ENCODE measurements at places on chromosomes 12 and 14.

- no peak for DNase-seq
Observed at GRCh38 chr12:57154076-57154475, 6.7 kb upstream of the LRP1-AS start.

DNA sequence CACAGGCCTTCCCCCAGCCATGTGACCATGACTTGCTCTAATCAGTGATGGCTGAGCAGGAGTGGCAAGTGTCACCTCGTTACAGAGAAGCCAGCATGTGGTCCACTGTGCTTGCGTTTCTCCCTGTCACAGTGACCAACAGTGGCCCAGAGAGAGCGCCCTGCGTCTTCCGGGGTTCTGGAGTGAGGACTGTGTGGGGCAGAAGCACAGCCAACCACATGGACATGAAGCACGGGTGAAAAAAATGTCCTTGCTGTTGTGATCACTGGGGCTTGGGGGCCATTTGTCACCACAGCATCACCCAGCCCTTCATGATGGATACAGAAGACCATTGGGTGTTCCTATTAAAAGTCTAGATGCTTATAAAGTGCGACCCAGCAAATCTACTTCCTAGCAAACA lies 174.6 kb upstream of the C14orf180 start:
- DNase-seq = no peak

DNA sequence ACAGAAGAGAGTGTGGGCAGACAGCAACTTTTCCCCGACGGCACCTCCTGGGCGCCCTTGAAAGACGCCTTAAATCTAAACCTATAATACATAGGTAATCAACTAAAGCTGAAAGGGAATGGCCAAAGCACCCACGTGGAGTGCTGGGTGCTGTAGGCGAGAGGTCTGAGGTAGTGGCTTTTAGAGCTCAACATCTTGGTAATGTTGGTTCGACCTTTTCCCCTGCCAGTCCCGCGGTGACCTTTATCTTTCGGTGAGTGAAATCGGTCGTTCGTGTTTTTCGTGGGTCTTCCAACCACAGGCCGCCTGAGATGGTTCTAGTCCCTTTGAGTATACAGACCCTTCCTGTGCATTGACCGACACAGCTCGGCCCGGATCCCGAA lies 9.1 kb downstream of the OR6S1 start:
- DNase-seq = no peak

DNA sequence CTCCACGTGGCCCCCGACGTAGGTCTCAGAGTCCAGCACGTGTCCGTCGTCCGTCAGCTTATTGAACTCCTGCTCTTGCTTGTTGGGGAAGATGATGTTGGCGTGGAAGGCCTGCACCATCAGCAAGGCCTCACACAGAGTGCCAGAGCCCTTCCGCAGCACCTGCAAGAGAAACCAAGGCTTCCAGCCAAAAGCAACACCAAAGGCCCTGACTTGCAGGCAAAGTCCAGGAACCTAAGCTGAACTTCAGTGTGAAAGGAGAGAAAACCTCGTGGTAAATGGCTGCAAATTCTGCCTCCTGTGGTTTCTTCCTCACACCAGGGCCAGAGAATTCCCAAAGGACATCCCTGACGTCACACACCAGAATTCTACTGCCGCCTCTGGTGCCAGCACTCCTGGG lies 14.5 kb downstream of the POLE start:
- no peak for DNase-seq

DNA sequence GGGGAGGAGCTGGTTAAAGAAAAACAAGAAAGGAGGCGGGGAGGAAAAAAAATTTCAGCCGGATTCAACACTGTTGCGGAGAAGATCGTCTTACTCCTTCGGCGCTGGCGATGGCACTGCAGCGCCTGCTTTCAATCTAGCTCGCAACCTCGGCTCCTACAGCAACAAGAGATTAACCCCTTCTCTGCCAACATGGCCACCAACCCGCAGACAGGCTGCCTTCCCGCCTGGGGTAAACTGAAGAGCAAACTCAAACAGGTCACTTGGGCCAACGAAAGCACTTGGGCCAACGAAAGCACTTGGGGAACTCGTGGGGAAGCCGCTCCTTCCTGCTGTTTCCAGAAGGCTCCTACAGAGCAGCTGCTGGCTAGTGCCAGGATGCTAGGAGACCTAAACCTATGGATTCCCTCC lies 73.7 kb downstream of the CIT start:
- no peak for DNase-seq

DNA sequence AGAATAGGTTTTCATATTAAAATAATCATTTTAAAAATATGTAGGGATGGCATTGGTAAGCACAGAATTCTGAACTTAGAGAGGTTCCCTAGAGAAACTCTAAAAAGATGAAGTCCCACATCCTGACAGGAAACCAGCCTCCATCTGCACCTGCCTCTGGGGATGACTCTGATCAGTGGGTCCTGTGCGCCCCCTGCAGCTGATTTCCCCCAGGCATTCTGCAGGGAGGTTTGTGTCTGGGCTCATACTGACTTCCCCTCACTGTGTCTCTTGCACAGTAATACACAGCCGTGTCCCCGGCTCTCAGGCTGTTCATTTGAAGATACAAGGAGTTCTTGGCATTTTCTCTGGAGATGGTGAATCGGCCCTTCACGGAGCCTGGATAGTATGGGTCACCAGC lies 602.9 kb downstream of the TMEM121 start:
- DNase-seq = no peak

- DNase-seq = no peak
Observed at GRCh38 chr14:21428930-21429329, 27.0 kb downstream of the CHD8 start.

GRCh38 chr12:104494137-104494792 lies 37.5 kb downstream of the CHST11 start:
- DNase-seq = peak; percentile 49

DNA sequence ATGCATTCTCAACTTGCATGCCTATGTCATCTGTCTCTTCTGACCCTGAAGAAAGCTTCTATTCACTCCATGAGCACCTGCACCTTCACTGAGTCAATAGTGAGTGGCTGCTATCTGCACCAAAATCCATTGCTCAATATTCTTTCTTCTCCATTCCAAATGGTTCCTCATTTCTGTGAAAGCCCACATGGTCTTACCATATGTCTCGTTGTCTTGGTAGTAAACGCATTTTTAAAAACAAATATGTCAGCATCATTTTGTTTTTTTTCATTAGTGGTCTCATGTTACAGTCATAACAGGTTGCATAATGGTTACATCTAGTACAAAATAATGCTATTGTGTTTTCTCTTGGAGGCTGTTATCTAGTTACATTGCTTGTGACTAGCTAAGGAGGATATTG lies 106.9 kb upstream of the CPM start:
- no peak for DNase-seq

- DNase-seq = no peak
Observed at GRCh38 chr14:71532790-71533189, 399.4 kb upstream of the RGS6 start.

DNA sequence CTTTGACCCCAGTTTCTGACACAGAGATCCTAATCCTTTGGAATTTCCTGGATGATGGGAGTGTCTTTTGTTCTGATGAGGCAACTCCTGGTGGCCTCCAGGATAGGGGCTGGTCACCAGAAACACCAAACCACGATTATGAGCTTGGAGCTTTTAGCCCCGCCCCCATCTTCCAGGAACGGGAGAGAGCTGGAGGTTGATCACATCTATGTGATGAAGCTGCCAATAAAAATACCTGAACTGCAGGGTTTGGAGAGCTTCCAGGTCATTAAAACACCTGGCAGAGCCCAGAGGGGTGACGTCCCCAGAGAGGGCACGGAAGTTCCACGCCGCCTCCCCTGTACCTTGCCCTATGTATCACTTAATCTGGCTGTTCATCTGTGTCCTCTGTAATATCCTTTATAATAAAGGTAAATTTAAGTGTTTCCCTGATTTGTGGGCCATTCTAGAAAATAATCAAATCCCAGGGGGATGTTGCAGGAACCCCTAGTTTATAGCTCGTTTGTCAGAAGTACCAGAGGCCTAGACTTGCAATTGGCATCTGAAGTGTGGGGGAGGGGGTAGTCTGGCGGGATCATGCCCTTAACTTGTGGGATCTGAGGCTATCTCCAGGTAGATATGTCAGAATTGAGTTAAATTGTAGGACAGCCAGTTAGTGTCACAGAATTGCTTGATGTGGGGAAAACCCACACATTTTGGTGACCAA lies 21.2 kb downstream of the APPL2 start:
- no peak for DNase-seq

DNA sequence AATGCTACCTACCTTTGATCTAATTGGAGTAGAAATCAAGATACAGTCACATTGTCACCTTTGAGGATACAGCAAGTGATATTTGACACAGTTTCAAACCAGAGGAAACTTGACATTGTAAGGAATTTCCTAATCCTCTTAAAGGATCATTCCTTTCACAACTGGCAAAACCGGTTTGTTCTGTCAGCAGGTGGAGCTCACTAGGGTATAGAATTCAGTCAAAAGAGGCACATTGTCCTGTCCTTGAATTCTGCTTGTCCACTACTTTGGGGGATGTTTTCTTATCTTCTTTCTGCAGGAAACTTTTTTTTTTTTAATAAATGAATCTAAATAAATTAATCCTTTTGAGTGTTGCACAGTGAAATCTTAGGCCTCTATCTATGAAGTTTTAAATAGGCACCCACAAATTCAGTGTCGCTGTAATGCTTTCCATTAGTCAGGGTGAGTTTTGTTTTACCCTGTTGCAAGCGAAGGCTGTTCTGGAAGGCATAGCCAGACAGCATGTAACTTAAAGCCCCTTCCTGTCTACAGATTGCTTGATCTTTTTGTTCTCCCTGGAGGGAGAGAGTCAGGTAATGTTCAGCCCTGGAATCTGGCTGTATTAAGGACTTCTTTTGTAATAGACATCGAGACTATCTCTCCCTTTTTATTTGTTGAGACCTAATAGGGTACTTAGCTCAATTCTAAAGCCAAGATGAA lies 285.0 kb upstream of the RGS6 start:
- no peak for DNase-seq

DNA sequence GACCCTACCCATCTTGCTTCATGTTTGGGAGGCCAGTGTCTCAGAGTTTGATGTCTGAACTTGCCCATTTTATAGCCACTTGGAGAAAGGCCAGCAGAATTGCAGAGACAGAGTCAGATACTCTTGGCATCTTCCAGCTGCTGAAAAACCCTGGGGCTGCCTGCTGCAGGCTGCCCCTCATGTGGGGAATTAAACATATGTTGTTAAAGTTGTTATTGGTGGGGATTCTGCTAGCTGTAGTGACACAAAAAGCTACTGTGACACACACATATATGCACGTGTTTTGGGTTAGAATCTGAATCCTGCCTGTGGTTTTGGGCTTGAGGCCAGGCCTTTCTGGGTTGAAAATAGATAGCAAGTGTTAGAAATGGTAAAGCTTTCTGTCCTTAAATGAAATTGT lies 1288.4 kb downstream of the AACS start:
- DNase-seq = no peak

DNA sequence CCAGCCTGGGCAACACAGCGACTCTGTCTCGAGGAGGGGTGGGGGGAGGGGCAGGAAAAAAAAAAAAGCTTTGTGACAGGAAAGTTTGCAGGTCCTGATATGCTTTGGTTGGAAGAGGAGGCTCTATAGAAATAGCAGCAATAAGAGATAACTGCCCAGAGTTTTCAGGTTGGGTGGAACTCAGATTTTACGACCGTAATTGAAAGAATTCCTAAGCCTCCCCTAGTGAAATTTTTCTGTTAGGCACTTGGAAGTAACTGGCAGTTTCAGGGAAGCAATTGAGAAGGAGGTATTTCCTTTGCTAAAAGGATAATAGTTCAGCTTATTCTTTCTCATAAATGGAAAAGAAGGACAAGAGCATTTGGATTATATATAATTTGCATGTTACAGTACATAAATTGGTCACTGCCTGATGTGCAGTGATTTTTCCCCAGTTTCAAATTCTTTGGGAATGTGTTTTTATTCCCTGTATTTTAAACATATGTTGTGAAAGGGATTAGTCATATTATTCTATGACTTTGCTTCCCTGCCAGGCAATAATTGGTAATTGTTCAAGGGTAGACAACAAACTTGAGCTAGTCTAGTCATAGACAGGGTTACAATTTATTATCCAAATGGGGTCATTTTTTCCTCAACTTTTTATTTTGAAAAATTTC lies 452.8 kb downstream of the AEBP2 start:
- no peak for DNase-seq

GRCh38 chr14:36931791-36932190 lies 240.6 kb downstream of the SLC25A21 start:
- no peak for DNase-seq

- no peak for DNase-seq
Observed at GRCh38 chr14:24300326-24300980, 803 bp downstream of the NOP9 start.

DNA sequence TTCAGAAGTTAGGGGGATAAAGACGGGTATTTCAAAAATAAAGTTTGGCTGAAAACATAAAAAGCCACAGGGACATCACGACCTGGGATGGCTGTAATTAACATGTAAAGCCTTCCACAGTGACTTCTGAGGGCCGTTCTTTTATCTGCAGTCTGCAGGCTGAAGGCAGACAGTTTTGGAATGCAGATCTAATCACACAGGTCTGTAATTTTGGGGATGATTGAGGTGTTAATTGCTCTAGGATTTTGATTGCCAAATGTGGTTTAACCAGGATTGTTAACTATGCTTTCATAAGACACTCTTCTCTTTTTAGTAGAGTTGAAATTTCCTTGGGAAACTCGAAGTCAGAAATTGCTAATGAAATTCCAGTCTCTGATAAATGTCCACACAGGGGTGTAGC lies 355.5 kb downstream of the ATP23 start:
- DNase-seq = no peak

- no peak for DNase-seq
Observed at GRCh38 chr12:131137836-131138637, 184.3 kb downstream of the ADGRD1 start.

- no peak for DNase-seq
Observed at GRCh38 chr14:47676315-47676617, 861 bp upstream of the MDGA2 start.

- DNase-seq = no peak
Observed at GRCh38 chr12:121218588-121219352, 8.8 kb downstream of the P2RX4 start.

DNA sequence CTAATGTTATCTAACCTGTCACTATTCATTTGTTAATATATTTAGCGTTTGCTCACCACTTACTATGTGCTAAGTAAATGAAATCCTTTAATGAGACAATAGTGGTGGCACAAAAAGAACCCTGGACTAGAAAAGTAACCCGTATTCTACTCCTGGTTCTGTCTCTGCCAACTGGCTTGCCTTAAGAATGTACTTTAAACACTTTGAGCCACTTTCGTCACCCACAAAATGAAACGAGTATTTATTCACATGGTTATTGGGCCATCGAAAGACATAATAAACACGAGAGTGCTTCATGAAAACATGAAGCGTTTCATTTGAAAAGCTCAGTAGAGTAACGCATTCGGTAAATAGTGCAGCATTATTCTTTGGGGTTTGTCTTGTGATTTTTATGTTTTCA lies 254.7 kb downstream of the EGLN3 start:
- no peak for DNase-seq

DNA sequence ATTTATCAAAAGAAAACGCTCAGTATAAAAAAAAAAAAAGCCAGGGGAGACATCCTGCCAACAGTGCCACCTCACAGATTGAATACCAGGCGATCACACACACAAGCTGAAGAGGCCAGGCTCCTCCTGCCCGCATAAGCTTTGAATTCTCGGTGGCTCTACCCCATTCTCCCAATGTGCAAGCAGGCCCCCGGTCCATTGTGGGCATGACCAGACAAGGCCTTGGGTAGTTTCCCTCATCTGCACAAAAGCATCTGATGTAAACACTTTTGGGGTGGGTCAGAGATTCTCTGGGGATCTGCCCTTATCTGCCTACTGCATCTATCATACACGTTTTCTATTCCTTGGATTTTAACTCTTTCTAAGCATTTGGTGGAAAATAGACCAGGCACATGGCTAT lies 16.2 kb downstream of the KLRF2 start:
- DNase-seq = no peak

Data from activated naive CD8-positive, alpha-beta T cell treated with anti-CD3 and anti-CD28 coated beads, Interleukin-2, amount 50 U/mL, for 16 hours (primary cell).